ENCODE measurements at places on chromosomes 2 and 18. TPM values are rescaled to one million over a fixed set of nuclear protein-coding genes. Genes with fewer than 3 reads are reported as not detected.

- no peaks in the 10 kb centered on the region for H3K36me3 ChIP-seq
- no peak for DNase-seq
- H3K27ac ChIP-seq: no peak overlapping the region
- H3K4me1 ChIP-seq: peaks cover 22% of the 10 kb centered on the region
- H3K4me3 ChIP-seq: no peak overlapping the region
- H3K27me3 ChIP-seq: no peaks in the 10 kb centered on the region
These were observed 4.2 kb downstream of the ADCY3 start for GRCh38 chr2:24915796-24916195.

The FAM161A gene
- total RNA-seq: 2.1 TPM

- H3K27me3 ChIP-seq: no peaks in the 10 kb centered on the region
- H3K4me1 ChIP-seq: peaks cover 39% of the 10 kb centered on the region
- no peak for DNase-seq
- peak overlapping the region; percentile 90 for H3K27ac ChIP-seq
- H3K4me3 ChIP-seq: peak overlapping the region; percentile 94
These were observed 1.9 kb upstream of the ST3GAL5 start for GRCh38 chr2:85890522-85891176.

- no peaks in the 10 kb centered on the region for H3K36me3 ChIP-seq
- H3K4me3 ChIP-seq: no peak overlapping the region
- no peak for DNase-seq
- no peak overlapping the region for H3K27ac ChIP-seq
- no peaks in the 10 kb centered on the region for H3K4me1 ChIP-seq
- no peaks in the 10 kb centered on the region for H3K27me3 ChIP-seq
These were observed 274.7 kb upstream of the SIX2 start for GRCh38 chr2:45283764-45284620.

The CYP27C1 gene
- total RNA-seq: 0.11 TPM

DNA sequence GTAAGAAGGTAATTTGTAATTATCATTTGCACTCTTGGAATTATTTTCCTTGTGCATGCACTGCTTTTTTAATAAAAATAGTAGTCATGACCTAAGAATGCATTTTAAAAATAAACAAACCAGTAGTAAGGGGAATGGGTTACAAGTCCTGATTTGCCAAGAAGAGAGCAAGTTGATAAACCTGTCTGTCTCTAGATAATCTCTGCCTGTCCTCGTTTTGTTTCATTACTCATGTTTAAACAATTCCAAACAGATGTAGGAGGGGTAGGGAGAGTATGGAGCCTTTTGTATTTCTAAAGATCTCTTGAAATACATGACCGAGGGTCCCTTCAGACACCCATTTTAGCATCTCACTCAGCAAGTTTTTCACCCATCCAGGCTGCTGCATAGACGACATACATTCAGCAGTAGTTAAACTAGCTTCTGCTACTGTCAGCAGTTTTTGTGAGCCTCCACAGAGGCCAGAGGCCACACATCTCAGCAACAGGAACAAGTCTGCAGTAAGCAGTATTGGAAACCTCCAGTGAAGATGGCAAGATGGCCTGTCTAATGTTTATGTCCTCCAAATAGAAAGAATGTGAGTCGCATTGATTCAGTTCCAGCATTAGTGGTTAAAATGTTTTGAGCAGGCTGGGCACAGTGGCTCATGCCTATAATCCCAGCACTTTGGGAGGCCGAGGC is 2.3 kb upstream of the EXOC6B start:
- H3K36me3 ChIP-seq: no peaks in the 10 kb centered on the region
- no peak for DNase-seq
- H3K27ac ChIP-seq: no peak overlapping the region
- no peaks in the 10 kb centered on the region for H3K27me3 ChIP-seq
- no peak overlapping the region for H3K4me3 ChIP-seq

DNA sequence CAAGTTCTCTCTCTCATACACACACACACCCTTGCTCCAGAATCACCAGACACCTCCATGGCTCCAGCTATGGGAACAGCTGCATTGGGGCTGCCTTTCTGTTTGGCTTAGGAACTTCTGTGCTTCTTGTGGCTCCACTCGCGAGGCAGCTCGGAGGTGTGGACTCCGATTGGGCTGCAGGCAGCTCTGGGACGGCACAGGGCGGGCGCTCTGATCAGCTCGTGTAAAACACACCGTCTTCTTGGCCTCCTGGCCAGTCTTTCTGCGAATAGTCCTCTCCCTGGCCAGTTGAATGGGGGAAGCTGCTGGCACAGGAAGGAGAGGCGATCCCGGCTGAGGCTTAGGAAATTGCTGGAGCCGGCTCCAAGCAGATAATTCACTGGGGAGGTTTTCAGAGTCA is 22.4 kb downstream of the FOSL2 start:
- H3K4me3 ChIP-seq: no peak overlapping the region
- peaks cover 16% of the 10 kb centered on the region for H3K4me1 ChIP-seq
- peaks cover 41% of the 10 kb centered on the region for H3K36me3 ChIP-seq

The PTPN2 gene
- 119 TPM for total RNA-seq

All from upper lobe of left lung (tissue), 6 donors.